ENCODE measurements at places on chromosomes 16 and 17.

- DNase-seq = peak; percentile 58
Observed at GRCh38 chr16:89319886-89320781, 102.6 kb downstream of the ZNF778 start.

GRCh38 chr17:8580952-8581658 is 49.4 kb downstream of the MYH10 start:
- DNase-seq = peak; percentile 15

DNA sequence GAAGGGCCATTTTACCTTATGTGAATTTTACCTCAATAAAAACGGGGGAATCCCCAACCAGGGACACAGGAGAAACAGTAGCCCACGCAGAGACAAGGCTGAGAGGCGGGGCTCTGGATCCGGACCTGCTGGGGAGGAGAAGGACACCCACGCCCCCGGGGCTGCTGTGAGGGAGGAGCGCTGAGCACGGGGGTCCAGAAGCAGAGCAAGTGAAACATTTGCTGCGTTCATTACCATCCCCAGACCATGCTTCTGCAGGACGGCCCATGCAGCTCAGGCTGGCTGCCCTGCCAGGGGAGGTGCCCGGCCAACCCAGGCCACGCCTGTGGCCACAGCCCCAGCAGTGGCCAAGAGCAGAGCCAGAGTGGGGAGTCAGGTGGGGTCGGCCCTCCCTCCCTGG is 50.0 kb downstream of the KCNJ18 start:
- DNase-seq = no peak

- no peak for DNase-seq
Observed at GRCh38 chr17:3818786-3819185, 17.8 kb upstream of the ITGAE start.

GRCh38 chr17:4118015-4118743 is 24.7 kb downstream of the ZZEF1 start:
- no peak for DNase-seq

- DNase-seq = no peak
Observed at GRCh38 chr17:21124086-21124485, 2.7 kb upstream of the DHRS7B start.

GRCh38 chr16:11409398-11409797 is 64.1 kb downstream of the RMI2 start:
- no peak for DNase-seq

DNA sequence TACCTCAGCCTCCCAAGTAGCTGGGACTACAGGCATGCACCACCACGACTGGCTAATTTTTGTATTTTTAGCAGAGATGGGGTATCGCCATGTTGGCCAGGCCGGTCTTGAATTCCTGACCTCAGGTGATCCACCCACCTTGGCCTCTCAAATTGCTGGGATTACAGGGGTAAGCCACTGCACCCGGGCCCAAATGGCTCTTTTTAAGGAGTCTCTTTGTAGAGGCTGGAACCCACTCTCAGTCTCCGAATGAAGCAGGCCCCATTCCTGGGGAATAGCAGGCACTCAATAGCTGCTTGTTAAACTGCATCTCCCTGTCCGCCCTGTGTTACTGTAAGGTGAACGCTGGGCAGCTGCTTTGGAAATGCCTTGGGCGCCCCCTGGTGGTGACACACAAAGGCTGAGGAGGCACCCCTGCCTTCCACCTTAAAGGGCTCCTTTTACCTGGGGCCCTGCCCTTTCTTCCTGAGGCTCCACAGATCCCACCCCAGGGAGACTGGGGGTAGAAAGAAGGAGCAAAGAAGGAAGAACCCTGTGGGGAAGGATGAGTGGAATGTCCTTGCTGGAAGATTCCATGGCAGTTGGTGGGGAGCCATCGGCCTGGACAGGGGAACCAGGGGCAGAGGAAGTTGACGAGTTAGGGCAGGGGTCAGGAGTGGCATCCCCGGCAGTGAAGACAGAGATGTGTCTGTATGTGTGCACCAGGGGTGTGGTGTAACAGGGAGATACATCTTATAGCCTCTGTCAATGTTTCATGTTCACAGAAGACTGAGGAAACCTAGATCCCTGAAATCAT is 6.1 kb upstream of the SP2 start:
- DNase-seq = peak; percentile 48

DNA sequence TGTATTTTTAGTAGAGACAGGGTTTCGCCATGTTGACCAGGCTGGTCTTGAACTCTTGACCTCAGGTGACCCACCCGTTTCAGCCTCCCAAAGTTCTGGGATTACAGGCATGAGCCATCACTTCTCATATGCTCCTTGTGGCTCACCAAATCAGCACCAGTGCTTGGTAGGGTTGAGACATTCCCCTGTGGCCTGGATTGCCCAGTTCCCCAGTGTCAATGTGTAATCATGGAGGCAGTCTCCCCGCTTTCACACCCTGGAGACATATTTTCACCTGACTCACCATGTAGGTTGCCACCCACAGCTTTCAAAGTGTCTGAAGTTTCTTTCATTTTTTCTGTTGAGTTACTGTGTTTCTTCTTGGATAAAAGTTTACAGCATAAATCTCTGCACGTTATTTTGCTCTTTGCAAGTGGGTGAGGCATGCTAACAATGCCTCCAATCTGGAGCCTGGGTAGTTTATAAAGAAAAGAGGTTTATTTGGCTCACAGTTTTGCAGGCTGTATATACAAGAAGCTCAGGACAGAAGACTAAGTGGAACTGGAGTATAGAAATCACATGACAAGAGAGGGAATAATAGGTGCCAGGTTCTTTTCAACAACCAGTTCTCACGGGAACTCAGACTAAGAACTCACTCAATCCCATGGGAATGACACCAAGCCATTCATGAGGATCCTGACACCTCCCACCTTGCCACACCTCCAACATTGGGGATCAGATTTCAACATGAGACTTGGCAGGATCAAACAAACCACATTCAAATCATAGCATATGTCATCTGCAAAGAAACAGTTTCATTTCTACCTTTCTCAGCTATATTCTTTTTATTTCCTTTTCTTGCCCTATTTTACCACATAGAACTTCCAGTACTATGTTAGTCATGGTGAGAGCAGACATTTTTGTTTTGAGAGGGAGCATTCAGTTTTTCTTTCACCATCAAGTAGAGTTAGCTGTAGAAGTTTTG is 113.2 kb downstream of the PHKB start:
- DNase-seq = peak; percentile 12

- peak; percentile 84 for DNase-seq
Observed at GRCh38 chr17:45431531-45432404, 902 bp downstream of the ARHGAP27 start.

DNA sequence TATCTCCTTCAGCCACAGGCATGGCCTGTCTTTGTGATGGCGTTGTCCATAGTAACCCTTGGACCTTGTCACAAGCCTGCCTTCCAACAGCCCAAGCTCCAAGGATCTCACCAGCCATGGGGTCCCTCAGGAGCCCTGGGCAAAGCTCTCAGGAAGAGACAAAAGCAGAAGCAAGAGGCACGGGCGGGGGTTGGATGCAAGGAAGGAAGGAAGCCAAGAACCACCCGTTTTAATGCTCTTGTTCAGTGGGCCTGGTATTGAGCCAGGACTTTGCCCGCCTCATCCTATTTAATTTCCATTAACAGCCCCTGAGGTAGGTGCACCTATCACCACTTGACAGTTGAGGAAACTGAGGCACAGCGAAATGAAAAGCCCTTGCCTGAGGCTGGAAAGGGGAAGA is 32.3 kb upstream of the GOSR2 start:
- DNase-seq = no peak

DNA sequence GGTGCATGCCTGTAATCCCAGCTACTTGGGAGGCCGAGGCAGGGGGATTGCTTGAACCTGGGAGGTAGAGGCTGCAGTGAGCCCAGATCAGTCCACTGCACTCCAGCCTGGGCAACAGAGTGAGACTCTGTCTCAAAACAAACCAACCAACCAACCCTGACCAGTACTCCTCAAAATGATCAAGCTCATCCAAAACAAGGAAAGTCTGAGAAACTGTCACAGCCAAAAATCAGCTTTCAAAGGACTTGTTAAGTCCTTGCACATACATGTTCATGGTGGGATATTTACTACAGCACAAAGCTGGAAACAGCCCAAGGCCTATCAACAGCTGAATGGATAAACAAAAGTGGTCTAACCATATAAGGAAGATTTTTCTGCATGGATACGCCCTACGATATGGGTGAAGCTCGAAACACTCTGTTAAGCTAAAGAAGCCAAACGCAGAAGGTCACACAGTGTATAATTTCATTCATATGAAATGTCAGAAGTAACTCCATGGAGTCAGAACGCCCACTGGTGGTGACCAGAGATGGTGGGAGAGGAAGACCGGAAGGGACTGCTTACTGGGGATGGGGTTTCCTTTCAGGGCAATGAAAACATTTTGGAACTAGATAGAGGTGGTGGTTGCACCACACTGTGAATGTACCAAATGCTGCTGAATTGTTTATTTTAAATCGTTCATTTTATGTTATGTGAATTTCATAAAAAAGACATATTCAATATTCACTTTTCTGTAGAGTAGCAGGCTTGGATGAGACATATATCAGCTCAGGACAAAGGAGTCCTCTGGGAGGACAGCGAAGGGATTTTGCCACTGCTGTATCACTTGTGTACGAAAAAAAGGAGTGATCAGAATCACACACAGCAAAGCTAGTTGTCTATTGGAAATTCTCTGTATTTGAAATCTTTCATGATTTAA is 17.7 kb downstream of the CCL17 start:
- DNase-seq = no peak

DNA sequence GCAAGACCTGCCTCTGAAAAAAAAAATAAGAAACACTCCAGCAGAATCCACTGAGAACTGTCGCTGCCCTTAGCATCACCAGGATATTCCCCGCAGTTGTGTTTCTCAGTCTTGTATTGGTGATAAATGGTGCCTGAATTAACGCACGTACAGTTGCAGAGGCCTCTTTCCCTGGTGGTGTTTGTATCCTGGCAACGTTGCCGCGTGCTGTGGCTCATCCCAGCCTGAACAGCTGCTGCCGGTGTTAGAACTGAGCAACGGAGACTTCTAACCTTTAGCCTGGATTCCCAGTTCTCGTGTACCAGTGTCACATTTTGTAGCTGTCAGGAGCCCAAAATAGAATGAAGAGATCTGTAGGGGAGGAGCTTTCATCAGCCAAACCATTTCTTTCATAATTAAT is 4.8 kb downstream of the MLYCD start:
- no peak for DNase-seq

DNA sequence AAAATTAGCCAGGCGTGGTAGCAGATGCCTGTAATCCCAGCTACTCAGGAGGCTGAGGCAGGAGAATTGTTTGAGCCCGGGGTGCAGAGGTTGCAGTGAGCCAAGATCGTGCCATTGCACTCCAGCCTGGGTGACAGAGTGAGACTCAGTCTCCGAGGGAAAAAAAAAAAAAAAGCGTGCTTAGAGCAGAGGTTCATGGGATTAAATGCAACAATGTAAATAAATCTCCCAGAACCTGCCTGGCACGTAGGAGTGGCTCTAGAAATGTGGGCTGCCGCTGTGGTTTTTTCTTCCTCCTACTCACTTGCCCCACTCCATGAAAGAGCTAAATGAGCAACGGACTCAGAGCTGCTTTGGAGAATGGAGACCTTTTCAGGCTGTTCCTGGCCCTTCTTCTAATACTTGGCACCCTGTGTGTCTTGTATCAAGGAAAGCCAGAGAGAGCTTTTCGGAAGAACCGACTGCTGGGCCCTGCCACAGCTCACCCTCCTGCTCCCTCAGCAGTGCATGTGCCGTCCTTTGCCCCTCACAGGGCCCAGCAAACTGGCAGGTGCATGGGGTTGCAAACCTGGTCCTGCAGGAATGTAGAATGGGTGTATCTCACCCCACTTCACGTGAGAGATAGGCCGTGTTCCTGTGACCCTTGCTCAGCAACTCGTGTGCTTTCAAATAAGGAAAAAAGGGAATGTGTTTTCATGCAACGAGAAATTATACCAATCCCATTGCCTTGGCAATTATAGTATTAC is 52.0 kb downstream of the LDHD start:
- DNase-seq = no peak

DNA sequence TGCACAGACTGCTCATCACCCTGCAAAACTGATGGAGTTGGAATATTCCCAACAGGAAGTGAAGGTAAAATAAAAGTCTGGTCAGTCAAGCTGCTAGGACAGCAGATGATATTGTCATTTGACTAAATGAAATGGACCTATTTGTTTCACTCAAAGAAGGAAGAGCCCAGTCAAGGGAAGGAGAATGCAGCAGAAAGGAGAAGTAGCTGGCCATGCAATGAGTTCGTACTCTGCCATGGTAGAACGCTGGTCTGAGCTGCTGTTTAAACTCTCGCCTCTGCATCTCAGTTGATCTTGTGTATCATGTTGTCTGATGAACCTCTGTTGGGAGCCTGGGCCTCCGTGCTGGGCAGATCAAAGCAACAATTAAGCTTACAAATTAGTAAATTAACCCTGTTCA is 15.6 kb upstream of the YPEL2 start:
- DNase-seq = no peak

DNA sequence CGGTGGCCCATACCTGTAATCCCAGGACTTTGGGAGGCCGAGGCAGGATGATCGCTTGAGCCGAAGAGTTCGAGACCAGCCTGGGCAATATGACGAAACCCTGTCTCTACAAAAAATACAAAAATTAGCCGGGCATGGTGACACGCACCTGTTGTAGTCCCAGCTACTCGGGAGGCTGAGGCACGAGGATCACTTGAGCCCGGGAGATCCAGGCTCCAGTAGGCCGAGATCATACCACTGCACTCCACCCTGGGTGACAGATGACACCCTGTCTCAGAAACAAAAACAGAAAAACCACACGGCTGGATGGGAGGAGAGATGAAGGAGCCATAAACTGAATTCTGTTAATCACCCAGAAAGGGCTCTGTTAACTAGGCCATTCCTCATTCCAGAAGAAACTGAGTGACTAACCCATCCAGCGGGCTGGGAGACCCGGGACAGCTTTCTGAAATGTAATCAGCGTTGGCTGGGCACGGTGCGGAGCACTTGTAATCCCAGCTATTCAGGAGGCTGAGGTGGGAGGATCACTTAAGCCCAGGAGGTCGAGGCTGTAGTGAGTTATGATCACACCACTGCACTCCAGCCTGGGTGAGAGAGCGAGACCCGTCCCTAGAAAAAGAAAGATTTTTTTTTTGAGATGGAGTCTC is 641 bp upstream of the NT5C3B start:
- no peak for DNase-seq

- no peak for DNase-seq
Observed at GRCh38 chr17:58246104-58246740, 7.8 kb downstream of the LPO start.

GRCh38 chr17:66371561-66371960 is 69.1 kb downstream of the PRKCA start:
- no peak for DNase-seq

GRCh38 chr17:60153606-60154390 is 4.0 kb downstream of the CA4 start:
- DNase-seq = no peak

- no peak for DNase-seq
Observed at GRCh38 chr17:58340405-58340876, 11.6 kb downstream of the SUPT4H1 start.

DNA sequence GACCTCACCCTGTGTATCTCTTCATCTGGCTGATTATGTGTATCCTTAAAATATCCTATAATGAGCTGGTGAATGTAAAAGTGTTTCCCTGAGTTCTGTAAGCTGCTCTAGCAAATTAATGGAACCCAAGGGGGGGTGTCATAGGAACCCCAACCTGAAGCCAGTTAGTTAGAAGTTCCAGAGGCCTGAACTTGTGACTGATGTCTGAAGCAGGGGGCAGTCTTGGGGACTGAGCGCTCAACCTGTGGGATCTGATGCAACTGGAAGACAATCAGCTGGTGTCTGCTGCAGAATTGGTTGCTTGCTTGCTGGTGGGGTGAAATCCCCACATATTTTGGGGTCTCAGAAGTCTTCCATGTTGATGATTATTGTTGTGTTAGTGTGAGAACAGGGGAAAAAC is 75.7 kb upstream of the NKD1 start:
- DNase-seq = no peak

- DNase-seq = peak; percentile 34
Observed at GRCh38 chr16:1105888-1106620, 10.0 kb upstream of the C1QTNF8 start.

- DNase-seq = no peak
Observed at GRCh38 chr17:82703036-82703745, 4.7 kb upstream of the RAB40B start.

All from GM06990 (cell line).